Stimulated activated CD4-positive, alpha-beta T cell treated with anti-CD3 and anti-CD28 coated beads, TNF-alpha, amount 100 ng/mL, for 48 hours (primary cell): ENCODE measurements at places on chromosomes 16 and 17.
A peak's percentile ranks its signal among the peaks of the same experiment; 100 is the strongest.

DNA sequence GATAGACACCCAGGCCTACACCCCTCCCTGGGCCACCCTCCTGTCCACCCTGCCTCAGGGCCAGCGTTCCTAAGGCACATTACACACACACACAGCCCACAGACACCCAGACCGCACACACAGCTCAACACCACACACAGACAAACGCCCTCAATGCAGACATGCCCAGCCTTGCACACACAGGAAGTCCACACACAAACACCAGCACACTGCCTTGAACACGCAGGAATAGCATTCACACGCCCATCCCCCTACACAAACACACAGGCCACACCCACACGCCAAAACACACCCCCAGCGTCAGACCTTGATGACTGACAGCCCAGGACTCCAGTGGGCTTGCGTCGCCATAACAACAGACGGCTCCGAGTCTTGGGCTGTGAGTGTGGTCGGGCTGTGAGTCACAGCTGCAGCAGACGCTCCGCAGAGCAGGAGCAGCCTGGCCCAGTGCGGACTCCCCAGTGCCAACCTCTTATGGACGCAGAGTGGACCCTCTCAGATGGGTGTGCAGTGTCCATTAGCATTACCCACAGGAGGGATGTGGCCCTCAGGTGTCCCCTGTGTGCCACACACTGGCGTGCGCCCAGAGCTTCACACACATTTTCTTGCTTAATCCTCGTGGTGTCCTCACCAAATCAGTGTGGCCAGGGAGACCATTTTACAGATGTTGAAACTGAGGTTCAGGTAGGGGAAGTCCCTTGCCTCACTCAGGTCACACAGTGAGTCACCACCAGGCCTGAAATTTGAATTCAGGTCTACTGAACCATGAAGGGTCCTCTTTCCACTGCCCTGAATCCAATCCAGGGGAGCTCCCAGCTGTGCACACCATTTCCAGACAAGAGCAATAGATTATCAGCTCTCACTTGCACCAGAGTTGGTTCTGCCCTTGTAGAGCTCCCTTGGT lies 17.8 kb upstream of the RAI1 start:
- DNase-seq = peak; percentile 41

DNA sequence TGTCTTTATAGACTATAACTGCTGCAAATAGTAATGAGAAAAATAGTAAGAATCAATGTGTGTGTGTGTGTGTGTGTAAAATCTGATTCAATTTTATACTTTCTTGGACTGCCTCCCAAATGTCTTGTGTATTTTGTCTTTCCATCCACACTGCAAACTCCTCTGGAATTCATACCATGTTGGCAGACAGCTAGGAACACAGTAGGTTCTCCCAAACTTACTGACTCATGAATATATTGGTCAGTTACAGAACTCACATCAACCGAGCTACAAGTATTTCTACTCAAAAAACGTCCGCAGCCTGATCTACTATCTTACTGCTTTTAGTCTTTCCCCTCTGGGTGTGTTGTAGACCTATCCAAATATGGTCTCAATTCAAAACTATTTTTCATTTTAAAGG lies 542.7 kb upstream of the PSMD7 start:
- DNase-seq = no peak

- no peak for DNase-seq
These were observed 102.5 kb downstream of the PARN start for GRCh38 chr16:14527411-14528044.

DNA sequence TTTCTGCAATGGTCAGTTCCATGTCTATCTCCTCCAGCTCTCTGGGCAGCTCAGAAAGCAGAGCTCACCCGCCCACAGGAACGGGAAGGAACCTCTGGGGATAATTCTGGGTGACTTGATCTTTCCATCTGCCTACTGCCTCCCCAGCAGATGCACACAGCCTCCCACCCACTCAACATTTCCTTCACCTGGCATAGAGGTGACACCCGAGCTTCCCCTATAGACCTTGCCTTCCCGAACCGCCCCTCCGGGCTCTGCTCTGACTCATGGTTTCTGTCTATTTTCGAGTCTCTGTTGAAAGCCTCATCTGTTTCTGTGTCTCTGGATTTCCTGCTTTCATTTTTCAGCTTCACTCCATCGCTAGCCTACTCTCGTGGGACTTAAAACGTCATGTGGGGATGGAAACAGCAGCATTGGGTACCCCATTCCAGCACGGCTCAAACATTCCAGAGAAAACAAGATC lies 11.4 kb downstream of the GGA3 start:
- DNase-seq = peak; percentile 65

- DNase-seq = no peak
These were observed 7.0 kb downstream of the CHAD start for GRCh38 chr17:50461550-50462132.

DNA sequence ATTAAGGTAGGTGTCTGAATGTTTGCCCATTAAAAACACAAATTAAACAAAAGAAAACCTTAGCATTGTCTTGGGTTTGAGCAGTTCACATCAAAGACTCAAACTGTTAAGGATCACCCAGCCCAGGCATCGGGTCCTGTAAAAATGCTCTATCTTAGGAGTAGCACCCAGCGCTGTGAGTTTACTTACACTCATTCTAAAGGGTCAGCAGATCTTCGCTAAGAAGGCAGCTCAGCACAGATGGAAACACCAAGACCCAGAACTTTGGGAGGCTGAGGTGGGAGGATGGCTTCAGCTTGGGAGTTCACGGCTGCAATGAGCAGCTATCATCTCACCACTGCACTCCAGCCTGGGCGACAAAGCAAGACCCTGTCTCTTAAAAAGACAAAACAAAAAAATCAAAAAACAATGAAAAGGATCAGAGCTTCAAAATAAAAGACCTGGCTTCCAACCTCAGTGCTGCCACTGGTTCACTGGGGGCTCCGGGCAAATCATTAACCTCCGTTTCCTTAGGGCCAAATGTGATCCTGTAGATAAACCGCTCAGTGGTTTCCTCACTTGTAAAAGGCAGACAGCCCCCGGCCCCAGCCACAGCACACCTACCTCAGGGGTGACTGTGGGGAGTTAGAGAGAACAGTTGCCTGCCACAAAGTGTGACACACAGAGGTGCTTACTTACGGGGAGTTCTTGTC lies 11.1 kb downstream of the COG1 start:
- no peak for DNase-seq

GRCh38 chr16:50675686-50676610 lies 5.2 kb downstream of the SNX20 start:
- DNase-seq = no peak

DNA sequence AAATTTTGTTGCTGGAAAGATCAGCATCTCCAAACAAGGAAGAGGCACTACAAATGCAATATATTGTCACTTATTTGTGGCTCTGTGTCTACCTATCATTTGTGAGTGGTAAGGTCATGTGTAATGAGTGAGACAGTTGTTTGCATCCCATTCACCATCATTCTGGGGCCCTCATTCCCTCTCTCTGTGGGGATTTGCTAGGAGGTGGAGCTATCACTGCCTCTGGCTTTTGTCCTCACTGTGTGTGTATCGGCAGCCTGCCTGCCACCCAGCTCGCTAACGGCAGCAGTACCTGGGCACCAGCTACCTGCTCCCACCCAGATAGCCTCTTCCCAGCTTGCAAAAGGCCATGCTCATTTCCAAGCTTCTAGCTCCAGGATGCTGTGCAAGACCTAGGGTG lies 379.2 kb upstream of the ZFHX3 start:
- DNase-seq = no peak

DNA sequence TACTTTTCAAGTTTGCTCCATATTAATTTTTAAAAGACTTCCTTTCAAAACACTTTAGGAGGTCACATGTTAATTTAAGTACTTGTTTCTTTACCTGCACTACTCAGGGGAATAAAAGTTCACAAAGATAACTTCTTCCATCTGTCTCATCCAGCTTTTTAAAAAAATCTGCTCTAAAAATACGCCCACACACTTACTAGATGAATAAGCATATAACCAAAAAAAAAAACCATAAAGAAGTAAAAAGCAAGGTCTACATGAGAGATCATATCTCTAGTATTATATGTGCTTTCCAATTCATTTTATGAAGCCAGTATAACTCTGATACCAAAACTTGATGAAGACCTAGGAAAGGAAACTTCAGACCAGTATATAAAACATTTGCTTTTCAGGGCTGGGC lies 17.2 kb downstream of the SKAP1 start:
- no peak for DNase-seq

DNA sequence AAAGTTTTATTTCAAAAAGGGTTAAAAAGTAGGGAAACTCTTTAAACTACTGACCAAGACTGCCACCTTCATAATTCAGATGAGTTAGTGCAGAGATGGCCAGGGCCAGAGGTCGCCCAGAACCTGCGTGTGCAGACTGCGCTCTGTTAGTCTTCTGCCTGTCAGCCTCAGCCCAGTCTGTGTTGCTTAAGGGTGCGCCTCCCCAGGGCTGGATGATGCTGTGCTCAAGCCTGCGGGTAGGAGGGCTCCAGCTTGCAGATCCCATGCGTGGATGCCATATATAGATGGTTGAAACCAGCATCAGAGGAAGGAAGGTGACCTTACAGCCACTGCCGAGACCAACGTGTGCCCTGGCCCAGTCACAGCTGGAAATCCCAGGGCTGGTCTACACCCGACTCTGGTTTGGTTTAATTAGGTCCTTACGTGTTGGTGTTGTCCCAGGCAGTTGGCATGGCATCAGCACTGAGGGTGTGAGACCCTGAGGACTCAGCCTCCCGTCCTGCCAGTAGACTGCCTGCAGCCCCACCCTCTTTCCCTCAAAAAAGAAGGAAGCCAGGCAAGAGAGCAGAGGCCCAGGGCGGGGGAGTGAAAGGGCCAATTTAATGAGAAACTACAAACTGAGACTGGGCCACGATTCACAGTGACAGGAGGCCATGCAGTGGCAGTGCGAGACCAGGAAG lies 27.7 kb downstream of the CDIP1 start:
- DNase-seq = no peak

- DNase-seq = no peak
These were observed 217.8 kb upstream of the IRX3 start for GRCh38 chr16:54504372-54504771.

GRCh38 chr16:73890186-73891128 lies 406.2 kb upstream of the PSMD7 start:
- DNase-seq = no peak

GRCh38 chr16:15658149-15658548 lies 8.1 kb downstream of the NDE1 start:
- no peak for DNase-seq

DNA sequence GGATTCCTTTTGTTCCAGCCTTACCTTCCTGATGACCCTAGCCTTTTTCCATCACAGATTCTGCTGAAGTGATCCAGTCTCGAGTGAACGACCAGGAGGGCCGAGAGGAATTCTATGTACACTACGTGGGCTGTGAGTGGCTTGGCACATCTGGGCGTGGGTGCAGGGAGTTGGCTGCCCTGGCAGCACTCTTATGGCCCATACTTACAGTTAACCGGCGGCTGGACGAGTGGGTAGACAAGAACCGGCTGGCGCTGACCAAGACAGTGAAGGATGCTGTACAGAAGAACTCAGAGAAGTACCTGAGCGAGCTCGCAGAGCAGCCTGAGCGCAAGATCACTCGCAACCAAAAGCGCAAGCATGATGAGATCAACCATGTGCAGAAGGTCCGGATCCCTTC lies 2.7 kb downstream of the KAT8 start:
- no peak for DNase-seq

GRCh38 chr16:29876217-29876593 lies 13.2 kb upstream of the CDIPT start:
- DNase-seq = no peak

GRCh38 chr17:45924332-45924820 lies 30.0 kb downstream of the MAPT start:
- no peak for DNase-seq

DNA sequence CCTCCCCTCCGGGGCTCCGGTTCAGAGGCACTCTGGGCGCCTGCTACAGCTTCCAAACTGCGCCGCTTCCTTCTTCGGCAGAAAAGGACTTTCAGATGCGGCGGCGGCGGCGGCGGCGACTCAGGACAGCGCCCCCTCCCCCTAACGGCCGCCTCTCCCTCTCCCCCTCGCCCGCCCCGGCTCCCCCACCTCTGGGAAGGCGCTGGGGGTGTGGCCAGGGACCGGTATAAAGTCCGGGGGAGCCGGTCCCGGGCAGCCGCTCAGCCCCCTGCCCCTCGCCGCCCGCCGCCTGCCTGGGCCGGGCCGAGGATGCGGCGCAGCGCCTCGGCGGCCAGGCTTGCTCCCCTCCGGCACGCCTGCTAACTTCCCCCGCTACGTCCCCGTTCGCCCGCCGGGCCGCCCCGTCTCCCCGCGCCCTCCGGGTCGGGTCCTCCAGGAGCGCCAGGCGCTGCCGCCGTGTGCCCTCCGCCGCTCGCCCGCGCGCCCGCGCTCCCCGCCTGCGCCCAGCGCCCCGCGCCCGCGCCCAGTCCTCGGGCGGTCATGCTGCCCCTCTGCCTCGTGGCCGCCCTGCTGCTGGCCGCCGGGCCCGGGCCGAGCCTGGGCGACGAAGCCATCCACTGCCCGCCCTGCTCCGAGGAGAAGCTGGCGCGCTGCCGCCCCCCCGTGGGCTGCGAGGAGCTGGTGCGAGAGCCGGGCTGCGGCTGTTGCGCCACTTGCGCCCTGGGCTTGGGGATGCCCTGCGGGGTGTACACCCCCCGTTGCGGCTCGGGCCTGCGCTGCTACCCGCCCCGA lies at the start of gene IGFBP4:
IGFBP4 (plus strand) TSS at position 255 of the 792 bp plus-strand sequence; CDS start at position 541, 286 bp downstream.
- DNase-seq = no peak
